Liver (tissue), 10 donors: ENCODE measurements at places on chromosomes 6 and 20.

DNA sequence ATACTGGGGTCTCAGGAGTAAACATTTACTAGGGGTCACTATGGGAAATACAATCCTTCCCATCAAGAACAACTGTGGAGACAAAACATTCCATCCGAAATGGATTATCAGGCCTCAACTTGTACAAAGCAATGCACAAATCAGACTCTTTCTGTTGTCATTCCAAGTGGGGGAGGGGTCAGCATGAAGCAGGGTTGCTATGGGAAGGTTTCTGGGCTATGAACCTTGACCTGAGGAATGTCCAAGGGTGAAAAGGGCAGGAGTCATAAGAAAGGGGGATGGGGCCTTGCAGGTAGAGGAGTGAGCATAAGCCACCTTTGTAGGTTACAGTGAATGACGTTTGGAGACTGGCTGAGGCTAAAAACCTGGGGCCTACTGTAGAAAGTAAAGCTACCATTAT, 3.1 kb downstream of the METTL24 start:
- H3K36me3 ChIP-seq, result no peaks in the 10 kb centered on the region
- H3K27me3 ChIP-seq, result no peaks in the 10 kb centered on the region
- no peak for DNase-seq
- no peak overlapping the region for H3K27ac ChIP-seq

GRCh38 chr6:167974640-167975344, 22.7 kb upstream of the KIF25 start:
- H3K4me1 ChIP-seq, result no peaks in the 10 kb centered on the region
- no peak overlapping the region for H3K27ac ChIP-seq
- no peaks in the 10 kb centered on the region for H3K27me3 ChIP-seq
- no peak for DNase-seq

- peak overlapping the region; percentile 74 for H3K27ac ChIP-seq
- H3K4me3 ChIP-seq, result no peak overlapping the region
- H3K36me3 ChIP-seq, result no peaks in the 10 kb centered on the region
- H3K4me1 ChIP-seq, result peaks cover 8% of the 10 kb centered on the region
- DNase-seq, result no peak
Observed at GRCh38 chr6:6711832-6712448, 123.4 kb downstream of the LY86 start.

DNA sequence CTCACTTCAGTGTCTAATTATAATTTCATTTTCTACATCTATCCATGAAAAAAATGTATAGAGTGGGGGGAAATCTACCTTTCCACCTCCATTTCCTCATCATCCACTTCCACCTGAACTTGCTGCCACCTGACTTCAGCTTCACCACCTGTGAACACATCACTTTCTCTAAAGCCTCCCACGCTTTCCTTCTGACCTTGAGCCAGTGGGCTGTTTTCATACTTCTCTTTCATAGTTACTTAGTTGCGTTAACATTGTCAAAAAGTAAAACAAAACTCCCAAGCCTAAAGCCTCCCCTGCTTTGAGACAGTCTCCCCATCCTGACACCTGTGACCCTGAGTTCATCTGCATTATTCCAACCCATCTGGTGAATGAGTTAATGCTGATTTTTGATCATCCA, 47.3 kb downstream of the KLHL31 start:
- no peak overlapping the region for H3K4me3 ChIP-seq
- no peaks in the 10 kb centered on the region for H3K27me3 ChIP-seq
- no peak for DNase-seq
- peak overlapping the region; percentile 96 for H3K27ac ChIP-seq
- H3K36me3 ChIP-seq, result no peaks in the 10 kb centered on the region

GRCh38 chr6:35312807-35313206, 15.2 kb downstream of the DEF6 start:
- H3K4me1 ChIP-seq, result peaks cover 8% of the 10 kb centered on the region
- no peaks in the 10 kb centered on the region for H3K36me3 ChIP-seq
- DNase-seq, result no peak
- H3K4me3 ChIP-seq, result no peak overlapping the region

GRCh38 chr6:28402197-28402596, 2.6 kb upstream of the ZSCAN12 start:
- H3K4me3 ChIP-seq, result no peak overlapping the region
- H3K27me3 ChIP-seq, result no peaks in the 10 kb centered on the region
- peaks cover 5% of the 10 kb centered on the region for H3K4me1 ChIP-seq
- H3K36me3 ChIP-seq, result no peaks in the 10 kb centered on the region
- no peak overlapping the region for H3K27ac ChIP-seq

GRCh38 chr6:53044071-53044470, 21.1 kb upstream of the FBXO9 start:
- no peak for DNase-seq
- H3K4me1 ChIP-seq, result no peaks in the 10 kb centered on the region
- H3K4me3 ChIP-seq, result no peak overlapping the region
- H3K27me3 ChIP-seq, result no peaks in the 10 kb centered on the region
- H3K27ac ChIP-seq, result no peak overlapping the region

GRCh38 chr6:10720265-10720959, 2.5 kb upstream of the TMEM14C start:
- peak overlapping the region; percentile 59 for H3K27ac ChIP-seq
- peak; percentile 43 for DNase-seq
- H3K27me3 ChIP-seq, result no peaks in the 10 kb centered on the region
- H3K4me1 ChIP-seq, result peaks cover 15% of the 10 kb centered on the region
- H3K4me3 ChIP-seq, result peak overlapping the region; percentile 39
- no peaks in the 10 kb centered on the region for H3K36me3 ChIP-seq

DNA sequence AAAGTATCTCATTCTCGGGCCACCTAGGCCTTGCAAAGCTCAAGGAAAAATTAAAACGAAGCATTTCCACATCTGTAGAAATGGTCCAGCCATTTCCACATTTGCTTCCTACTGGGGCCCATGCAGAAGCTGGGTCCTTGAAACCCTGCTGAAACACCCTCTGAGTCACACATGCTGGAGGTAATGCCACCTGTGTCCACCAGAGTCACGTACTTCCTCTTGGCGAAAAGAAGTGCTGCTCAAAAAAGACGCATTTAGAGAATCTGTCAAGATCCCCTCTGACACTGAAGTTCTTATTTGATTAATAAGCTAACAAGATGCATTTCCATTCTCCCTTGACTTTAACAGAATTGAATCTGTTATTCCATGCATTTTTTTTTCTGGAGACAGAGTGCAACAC, 423.2 kb downstream of the PREX1 start:
- H3K36me3 ChIP-seq, result no peaks in the 10 kb centered on the region
- H3K27ac ChIP-seq, result no peak overlapping the region
- H3K4me3 ChIP-seq, result no peak overlapping the region

DNA sequence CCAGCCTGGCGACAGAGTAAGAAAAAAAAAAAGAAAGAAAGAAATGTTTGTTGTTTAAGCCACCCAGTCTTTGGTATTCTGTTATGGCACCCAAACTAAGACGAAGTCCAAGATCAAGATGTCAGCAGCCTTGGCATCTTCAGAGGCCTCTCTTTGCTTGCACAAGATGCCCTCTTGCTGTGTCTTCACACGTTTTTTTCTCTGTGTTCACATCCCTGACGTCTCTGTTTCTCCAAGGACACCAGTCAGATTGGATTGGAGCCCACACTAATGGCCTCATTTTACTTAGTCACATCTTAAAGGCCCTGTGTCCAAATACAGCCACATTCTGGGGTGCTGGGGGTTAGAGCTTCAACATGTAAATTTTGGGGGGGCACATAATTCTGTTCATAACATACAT, 380.9 kb downstream of the GJA1 start:
- H3K4me3 ChIP-seq, result no peak overlapping the region
- H3K4me1 ChIP-seq, result no peaks in the 10 kb centered on the region
- H3K27me3 ChIP-seq, result no peaks in the 10 kb centered on the region
- no peak overlapping the region for H3K27ac ChIP-seq

GRCh38 chr20:8693709-8694108, 375.2 kb upstream of the PLCB4 start:
- H3K27ac ChIP-seq, result no peak overlapping the region
- DNase-seq, result no peak
- no peak overlapping the region for H3K4me3 ChIP-seq
- H3K36me3 ChIP-seq, result no peaks in the 10 kb centered on the region
- no peaks in the 10 kb centered on the region for H3K27me3 ChIP-seq
- no peaks in the 10 kb centered on the region for H3K4me1 ChIP-seq

- peaks cover 2% of the 10 kb centered on the region for H3K4me1 ChIP-seq
- H3K4me3 ChIP-seq, result peak within 1 kb of the TSS; percentile 90
- H3K27me3 ChIP-seq, result no peaks in the 10 kb centered on the region
- peak within 1 kb of the TSS; percentile 90 for H3K27ac ChIP-seq
- peak; percentile 36 for DNase-seq
- peaks cover under 1% of the 10 kb centered on the region for H3K36me3 ChIP-seq
Observed at GRCh38 chr6:18154507-18155149, at the start of gene TPMT. Gene TPMT, minus strand, starts transcription at chr6:18155077. Its CDS starts 5,950 bp downstream, at chr6:18149127.

DNA sequence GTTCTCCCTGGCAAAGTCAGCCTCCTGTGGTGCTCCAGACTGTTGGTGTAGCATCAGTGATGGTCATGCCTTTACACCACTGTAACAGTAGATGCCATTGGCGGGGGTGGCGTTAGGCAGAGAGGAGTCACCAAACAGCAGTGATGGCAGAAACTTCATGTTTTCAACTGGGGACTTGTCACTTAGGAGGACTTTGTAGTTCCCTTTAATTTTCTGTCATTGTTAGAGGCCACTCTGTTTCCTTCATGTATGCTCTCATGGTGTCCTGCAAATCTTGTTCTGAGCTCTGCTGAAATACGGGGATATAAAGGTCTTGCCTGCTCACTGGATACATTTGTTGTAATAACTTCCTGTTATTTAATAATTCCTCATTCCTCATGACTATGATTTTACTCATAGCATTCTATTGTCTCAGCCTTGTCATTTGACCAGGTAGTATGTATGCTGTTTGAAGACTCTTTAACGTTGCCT, 4.6 kb downstream of the MAP3K4 start:
- H3K27me3 ChIP-seq, result no peaks in the 10 kb centered on the region
- no peaks in the 10 kb centered on the region for H3K36me3 ChIP-seq
- H3K27ac ChIP-seq, result no peak overlapping the region

DNA sequence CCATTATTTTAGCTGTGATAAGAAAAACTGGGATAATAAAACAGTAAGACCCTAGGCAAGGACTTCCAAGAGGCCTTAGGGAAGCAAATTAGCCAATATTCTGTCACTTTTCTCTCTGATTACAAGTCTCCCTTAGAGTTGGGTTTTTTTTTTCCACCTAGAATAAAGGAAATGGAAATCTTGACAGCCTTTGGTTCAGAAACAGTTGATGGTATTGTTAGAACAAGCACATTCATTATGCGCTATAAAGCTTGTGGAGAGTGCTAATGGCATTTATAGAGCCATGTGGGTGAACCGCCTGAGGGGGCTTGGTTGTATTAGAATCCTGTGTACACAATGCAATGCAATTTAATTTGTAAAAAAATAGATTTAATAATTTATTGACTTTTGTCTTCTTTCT, 88.9 kb upstream of the OGFRL1 start:
- no peak overlapping the region for H3K4me3 ChIP-seq
- no peak overlapping the region for H3K27ac ChIP-seq
- no peak for DNase-seq
- no peaks in the 10 kb centered on the region for H3K4me1 ChIP-seq
- H3K27me3 ChIP-seq, result peaks cover 5% of the 10 kb centered on the region

GRCh38 chr6:136092897-136093296, 157.2 kb downstream of the MTFR2 start:
- H3K4me3 ChIP-seq, result no peak overlapping the region
- no peaks in the 10 kb centered on the region for H3K4me1 ChIP-seq
- DNase-seq, result no peak
- H3K36me3 ChIP-seq, result no peaks in the 10 kb centered on the region

DNA sequence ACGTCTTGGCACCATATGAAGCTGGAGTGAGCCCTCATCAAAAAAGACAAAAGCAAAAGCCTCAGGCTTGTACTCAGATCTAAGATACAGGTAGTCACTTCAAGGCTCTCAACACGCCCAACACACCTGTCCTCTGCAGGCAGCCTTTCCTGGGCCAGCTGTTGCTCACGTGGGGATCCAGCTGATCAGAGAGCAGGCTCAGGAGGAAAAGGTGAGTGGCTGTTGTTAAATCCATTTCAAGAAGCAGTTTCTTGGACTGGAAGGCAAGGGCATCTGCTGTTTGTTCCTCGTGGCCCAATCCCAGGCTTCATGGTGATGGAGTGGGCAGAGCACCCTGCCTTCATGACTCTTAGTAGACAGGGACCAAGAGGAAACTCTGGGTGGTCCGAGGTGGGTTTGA, 39.6 kb downstream of the ELMO2 start:
- no peak overlapping the region for H3K27ac ChIP-seq
- no peak overlapping the region for H3K4me3 ChIP-seq
- peaks cover 29% of the 10 kb centered on the region for H3K4me1 ChIP-seq
- H3K27me3 ChIP-seq, result no peaks in the 10 kb centered on the region
- peaks cover 35% of the 10 kb centered on the region for H3K36me3 ChIP-seq

DNA sequence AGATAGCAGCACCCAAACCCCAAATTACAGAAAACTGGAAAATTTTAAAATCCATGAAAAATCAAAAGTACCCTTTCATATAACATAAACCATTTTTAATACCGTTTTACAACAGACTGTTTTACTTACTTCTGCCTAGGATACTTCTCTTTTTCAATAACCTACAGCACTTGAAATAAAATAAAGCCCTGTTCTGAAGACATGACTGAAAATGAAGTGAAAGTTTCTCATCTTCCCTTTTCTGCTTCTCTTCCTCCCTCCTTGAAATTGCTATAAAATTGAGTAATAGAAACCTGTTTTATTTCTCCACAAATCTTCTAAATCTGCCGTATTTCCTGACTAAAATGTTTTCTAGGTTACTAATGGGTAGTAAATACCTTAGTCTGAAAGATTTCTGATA, 20.3 kb downstream of the MMS22L start:
- DNase-seq, result no peak
- no peak overlapping the region for H3K4me3 ChIP-seq
- H3K27me3 ChIP-seq, result no peaks in the 10 kb centered on the region
- no peaks in the 10 kb centered on the region for H3K4me1 ChIP-seq
- H3K27ac ChIP-seq, result no peak overlapping the region

DNA sequence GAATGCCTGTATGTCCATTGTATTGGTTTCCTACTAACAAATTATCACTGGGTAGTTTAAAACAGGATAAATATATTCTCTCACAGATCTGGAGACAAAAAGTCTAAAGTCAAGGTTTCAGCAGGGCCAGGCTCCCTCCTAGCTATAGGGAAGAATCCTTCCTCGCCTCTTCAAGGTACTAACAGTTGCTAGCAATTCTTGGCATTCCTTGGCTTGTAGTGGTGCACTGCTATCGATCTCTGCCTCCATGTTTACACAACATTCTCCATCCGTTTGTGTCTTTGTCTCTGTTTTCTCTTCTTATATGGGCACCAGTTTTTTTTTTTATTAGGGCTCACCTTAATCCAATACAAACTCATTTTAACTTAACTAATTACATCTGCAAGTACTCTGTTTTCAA, 48.9 kb downstream of the OR2B6 start:
- DNase-seq, result no peak
- no peaks in the 10 kb centered on the region for H3K27me3 ChIP-seq
- H3K27ac ChIP-seq, result no peak overlapping the region
